ENCODE measurements at places on chromosomes 1 and 21.
A peak's percentile ranks its signal among the peaks of the same experiment; 100 is the strongest.

- DNase-seq, result no peak
Measured at GRCh38 chr21:23374155-23374554, 2233.1 kb downstream of the MRPL39 start.

DNA sequence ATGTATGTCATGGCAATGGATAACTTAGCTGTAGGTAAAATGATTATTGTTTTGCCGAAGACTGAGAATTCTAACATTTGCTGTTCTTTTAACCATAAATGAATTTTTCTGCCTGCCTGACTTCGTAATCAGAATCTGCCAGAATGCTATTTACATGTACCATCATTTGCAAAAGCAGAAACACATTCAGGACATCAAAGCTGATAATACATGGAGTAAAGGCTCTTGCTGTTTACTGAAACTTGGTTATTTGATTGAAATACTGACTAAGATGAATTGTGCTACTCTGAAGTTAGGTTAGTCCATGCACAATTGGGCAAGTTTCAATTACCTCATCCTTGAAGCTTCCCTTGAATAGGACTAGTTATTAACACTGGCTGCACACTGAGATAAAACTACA is 293.8 kb downstream of the PLA2G4A start:
- DNase-seq, result no peak

DNA sequence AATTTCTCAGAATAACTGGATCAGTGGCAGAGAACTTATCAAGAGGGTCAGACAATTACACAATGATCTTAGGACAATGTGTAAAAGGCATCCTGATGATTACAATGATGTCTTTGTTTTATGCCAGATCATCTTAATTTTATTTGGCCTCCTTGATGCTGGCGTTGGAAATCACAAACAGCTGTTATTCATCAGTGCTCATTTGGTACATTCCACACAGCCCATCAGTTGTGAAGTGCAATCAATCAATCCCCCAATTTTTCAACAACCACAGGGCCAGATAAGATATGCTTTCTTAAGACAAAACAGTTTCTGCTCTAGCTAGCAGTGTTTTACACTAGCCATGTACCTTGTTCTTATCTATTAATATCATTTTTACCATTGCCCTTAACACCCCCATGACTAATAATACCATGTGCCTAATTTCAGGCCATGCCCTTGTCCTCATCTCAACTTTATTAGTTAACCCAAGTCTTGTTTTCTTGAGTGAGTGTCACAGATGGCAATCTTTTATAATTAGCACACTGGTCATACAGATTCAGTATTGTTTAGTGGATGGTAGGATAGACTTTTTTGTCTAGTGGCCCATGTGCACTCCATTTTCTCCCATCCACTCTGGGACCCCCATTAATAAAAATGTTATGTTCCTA is 40.8 kb upstream of the COL24A1 start:
- no peak for DNase-seq

- DNase-seq, result no peak
Measured at GRCh38 chr1:94803517-94804441, 16.4 kb upstream of the SLC44A3 start.

GRCh38 chr1:227043755-227044154 is 103.7 kb downstream of the COQ8A start:
- no peak for DNase-seq

- no peak for DNase-seq
Measured at GRCh38 chr1:157348538-157349480, 203.5 kb downstream of the FCRL5 start.

DNA sequence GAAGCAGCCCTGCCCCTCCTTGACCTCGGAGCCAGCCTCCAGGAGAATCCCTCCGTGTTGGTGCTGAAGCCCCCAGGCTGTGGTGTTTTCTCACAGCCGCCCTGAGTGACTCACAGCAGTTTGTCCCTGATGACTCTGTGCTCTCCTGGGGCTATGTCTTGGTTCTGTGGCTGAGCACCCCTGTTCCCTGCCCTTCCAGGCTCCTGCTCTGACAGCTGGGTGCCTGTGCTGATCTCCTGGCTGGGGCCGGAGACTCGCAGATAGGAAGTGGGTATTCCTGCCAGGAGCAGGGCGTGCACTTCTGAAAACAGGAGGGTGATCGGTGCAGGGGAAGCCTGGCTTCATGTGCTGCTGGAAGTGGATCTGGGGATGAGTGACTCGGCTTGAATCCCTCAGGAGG is 34.5 kb downstream of the POFUT2 start:
- no peak for DNase-seq

DNA sequence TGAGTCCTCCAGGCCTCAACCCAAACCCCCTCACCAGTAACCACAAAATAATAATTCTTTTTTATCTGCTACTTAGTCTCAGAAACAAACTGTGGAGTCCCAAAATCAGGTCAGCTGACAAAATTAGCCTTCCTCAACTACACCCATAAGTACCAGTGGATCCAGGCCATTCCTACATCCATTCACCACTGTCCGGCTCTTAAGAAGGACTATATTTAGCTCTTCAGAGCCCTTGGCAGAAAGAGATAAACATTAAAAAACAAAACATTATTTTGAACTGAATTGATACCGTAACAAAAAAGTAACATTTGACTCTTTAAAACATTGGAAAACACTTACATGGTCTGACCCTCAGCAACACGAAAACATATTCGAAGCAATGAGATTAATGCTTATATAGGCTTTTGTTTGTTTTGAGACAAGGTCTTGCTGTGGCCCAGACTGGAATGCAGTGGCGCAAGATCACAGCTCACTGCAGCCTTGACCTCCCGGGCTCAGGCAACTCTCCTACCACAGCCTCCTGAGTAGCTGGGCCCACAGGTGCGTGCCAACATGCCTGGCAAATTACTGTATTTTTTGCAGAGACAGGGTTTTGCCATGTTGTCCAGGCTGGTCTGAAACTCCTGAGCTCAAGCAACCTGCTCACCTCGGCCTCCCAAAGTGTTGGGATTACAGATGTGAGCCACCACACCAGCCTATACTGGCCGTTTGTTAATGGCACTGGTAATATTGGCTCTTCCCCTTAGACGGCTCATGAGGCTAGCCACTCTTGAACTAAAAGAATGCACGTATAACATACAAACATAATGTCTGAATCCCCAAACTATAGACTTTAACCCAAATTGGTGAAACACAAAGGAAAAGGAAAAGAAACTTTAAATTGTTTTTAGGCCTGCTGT is 330.7 kb downstream of the SMYD3 start:
- DNase-seq, result peak; percentile 77

GRCh38 chr1:95951371-95952102 is 717.5 kb downstream of the RWDD3 start:
- no peak for DNase-seq

- DNase-seq, result no peak
Measured at GRCh38 chr1:203085528-203086406, at the start of gene MYOG. Gene MYOG, minus strand, starts transcription at chr1:203086012. Its CDS starts 51 bp downstream, at chr1:203085961.

- no peak for DNase-seq
Measured at GRCh38 chr1:83641796-83642443, 357.0 kb downstream of the TTLL7 start.

DNA sequence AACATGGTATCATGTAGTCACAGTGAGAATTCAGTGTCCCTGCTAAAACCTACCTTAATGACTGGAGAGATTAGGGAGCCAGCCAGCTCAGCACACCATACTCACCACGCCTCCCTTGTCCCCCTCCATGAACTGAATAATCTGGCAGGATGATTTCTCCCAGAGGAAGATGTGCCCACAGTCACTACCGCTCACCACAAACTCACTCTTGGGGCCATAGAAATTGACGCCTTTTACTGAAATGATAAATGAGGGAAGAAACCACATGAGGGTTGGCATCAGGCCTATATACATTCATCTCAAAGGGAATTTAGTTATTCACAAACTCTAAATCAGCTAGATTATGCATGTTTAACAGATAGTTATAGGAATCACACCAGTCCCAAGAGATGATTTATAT is 17.4 kb downstream of the PEA15 start:
- DNase-seq, result no peak

DNA sequence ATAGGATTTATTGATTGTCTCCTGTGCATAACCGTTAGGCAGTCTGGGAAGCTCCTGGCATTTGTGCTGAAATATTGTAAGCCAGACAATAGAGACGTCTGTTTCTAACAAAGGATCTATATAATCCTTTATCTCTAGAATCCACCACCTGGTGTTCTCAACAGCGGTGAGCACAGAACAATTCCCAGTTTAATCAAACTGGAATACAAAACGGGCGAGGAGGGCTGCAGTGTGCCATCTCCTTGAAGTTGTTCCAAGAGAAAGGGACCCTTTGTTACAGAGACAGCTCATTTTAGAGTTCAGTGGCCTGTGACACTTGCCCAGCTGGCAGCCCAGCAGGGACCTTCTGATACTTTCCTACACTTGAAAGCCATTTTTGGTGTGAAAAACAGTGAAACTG is 162.8 kb upstream of the IVNS1ABP start:
- no peak for DNase-seq

DNA sequence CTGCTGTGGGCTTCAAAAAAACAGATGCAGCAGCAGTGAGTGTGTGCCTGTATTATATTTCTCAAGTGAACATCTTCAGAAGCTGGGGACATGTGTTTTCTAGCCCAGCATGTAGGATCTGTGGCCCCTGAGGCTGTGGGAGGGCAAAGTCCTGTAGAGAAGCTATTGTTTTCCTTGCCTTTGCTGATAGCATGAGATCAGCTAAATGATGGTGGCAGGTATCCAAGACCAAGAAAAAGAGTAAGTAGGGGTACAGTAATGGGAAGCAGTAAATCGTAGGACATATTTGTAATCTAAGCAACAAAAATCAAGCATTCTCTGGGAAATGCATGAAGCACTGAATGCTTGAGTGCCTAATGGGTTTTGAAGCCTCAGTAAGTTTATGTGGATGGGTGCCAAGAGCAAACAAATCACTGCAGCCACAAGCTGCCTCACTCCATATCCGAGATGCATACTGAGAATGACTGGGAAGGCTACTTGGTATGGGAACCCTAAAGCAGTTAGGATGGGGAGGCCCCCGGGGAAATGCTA is 98.3 kb downstream of the CD58 start:
- no peak for DNase-seq

- no peak for DNase-seq
Measured at GRCh38 chr1:7856345-7856744, 3.5 kb upstream of the UTS2 start.

GRCh38 chr1:23097316-23097715 is 71.3 kb downstream of the LUZP1 start:
- DNase-seq, result no peak

DNA sequence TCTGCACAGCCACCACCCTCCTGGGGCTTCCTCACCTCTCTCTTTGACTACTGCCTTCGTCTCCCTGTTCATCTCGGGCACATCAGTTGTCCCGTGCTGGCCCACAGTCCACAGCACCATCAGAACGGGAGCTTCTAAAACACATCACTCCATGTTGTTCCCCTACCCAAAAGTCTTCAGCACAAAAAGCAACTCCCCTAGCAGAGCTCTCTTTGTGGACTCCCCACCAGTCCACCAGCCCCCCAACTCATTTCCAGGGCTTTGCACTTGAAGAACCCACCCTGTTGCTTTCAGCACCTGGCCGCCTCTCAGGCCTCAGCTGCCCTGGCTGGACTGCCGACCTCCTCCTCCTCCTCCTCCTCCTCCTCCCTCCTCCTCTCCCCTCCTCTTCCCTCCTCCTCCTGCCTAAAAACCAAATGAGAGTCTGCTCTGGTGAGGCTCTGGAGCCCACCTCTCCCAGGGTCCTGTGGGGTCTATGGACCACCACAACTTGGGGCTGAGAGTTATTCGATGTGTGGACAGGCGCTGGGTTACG is 251.2 kb upstream of the VAMP3 start:
- DNase-seq, result no peak

Measured in Calu3 (cell line).